ENCODE measurements at places on chromosomes 2 and 18. TPM values are rescaled to one million over a fixed set of nuclear protein-coding genes. Genes with fewer than 3 reads are reported as not detected.

The SPP2 gene
- total RNA-seq, result not detected

The NDC80 gene
- total RNA-seq, result 0.29 TPM

The UGT1A5 gene
- not detected for total RNA-seq

The HOXD10 gene
- not detected for total RNA-seq

The ABCG5 gene
- total RNA-seq, result not detected

The SH2D6 gene
- 0.29 TPM for total RNA-seq

The ATP8B1 gene
- 14.9 TPM for total RNA-seq

The RPRM gene
- total RNA-seq, result 0.44 TPM

The CPLX4 gene
- total RNA-seq, result not detected

The SERPINB10 gene
- not detected for total RNA-seq

The ECEL1 gene
- total RNA-seq, result 0.47 TPM

The LDLRAD4 gene
- 80.2 TPM for total RNA-seq

The TGFBRAP1 gene
- total RNA-seq, result 11.2 TPM

The BOLL gene
- not detected for total RNA-seq

The CYS1 gene
- total RNA-seq, result 4.1 TPM
